ENCODE measurements at places on chromosomes 1 and 21.

GRCh38 chr1:200520735-200521134 lies 99.8 kb downstream of the KIF14 start:
- no peak for DNase-seq

- DNase-seq: no peak
These were observed 32.9 kb upstream of the UTS2 start for GRCh38 chr1:7885513-7886404.

GRCh38 chr1:109488201-109488600 lies 4.5 kb downstream of the ATXN7L2 start:
- no peak for DNase-seq

GRCh38 chr1:56938646-56939045 lies 27.2 kb downstream of the C8B start:
- DNase-seq: no peak

GRCh38 chr1:23593556-23594148 lies 34.4 kb upstream of the ID3 start:
- DNase-seq: no peak

GRCh38 chr1:93078638-93078985 lies 471 bp upstream of the MTF2 start:
- DNase-seq: no peak

DNA sequence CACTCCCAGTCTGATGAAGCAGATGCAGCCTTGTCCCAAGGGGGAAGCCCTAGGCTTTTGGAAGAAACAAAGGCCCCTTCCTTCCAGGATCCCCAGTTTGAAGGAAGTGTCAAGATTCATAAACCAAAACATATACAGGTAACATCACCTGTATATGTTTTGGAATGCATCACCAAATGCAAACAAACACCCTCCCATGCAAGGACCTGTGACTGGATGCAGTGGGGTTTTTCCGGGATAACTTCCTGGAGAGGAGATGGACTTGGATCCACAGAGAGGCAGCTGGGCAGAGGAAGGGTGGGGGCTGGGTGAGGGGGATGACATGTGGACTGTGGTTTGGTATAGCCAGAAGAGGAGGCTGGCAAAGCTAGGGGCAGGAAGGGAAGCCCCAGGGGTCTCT lies 1.5 kb upstream of the PLA2G2F start:
- DNase-seq: no peak

GRCh38 chr1:96522927-96523326 lies 198.7 kb upstream of the PTBP2 start:
- no peak for DNase-seq

GRCh38 chr1:219751870-219752507 lies 139.1 kb upstream of the ZC3H11B start:
- no peak for DNase-seq

GRCh38 chr1:21680381-21680780 lies 11.2 kb upstream of the RAP1GAP start:
- no peak for DNase-seq

GRCh38 chr1:244350027-244350426 lies 101.7 kb downstream of the ADSS2 start:
- DNase-seq: no peak

GRCh38 chr1:233327651-233328141 lies at the start of gene MAP3K21:
Gene MAP3K21 (plus strand): TSS chr1:233327724. CDS start chr1:233328029, 305 bp downstream.
- DNase-seq: no peak

GRCh38 chr1:219209578-219209977 lies 35.9 kb downstream of the LYPLAL1 start:
- DNase-seq: no peak

GRCh38 chr1:198530953-198531352 lies 9.5 kb downstream of the ATP6V1G3 start:
- no peak for DNase-seq

DNA sequence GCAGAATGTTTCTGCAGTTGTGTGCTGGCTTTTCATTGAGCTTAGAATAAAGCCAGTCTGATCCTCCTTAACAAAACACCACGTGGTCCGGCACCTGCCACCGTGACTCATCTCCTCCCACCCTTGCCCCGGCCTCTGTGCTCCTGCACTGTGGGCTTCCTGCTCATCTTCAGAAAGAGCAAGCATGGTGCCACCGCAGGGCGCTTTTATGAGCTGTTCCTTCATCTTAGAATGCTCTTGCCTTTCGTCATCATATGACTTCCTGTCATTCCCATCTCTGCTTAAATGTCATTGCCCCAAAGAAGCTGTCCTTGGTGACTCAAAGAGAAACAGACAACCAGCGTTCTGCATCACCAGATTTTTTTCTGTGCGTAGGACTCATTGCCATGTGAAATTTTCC lies 117.8 kb downstream of the HHAT start:
- DNase-seq: peak; percentile 7

- DNase-seq: peak; percentile 68
These were observed 414 bp downstream of the TMEM51 start for GRCh38 chr1:15153842-15154479.

DNA sequence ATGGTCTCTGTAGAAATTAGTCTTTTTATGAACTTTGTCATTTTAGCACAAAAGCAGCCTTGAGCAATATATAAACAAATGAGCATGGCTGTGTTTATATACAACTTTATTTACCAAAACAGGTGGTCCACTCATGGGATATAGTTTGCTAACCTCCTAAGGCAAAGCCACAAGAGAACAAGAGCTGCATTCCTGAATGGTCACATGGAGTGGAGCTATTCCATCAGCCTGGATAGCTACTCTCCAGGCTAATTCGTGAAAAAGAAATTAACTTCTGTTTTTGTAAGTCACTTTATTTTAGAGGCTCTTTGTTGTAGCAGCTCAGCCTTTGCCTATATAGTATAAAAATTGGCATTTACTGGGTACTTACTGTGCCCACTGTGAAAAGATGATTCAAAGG lies 163.3 kb upstream of the FAM78B start:
- no peak for DNase-seq

DNA sequence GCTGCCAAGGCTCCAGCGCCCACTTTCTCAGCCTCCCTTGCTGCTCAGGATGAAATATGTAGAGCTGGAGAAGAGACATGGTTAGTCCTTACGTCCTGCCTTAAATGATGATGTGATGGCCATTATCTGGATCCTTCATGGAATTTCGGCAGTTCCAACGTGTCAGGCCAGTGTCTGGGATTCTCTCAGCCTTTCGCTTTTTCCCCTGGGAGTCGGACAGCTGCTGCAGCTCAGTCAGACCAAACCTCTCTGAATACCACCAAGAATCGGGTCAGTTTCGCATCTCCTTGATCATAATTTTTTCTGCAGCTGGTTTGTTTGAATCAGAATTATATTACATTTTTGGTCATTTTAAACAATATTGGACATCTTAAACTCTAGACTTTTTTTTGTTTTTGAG lies 22.3 kb upstream of the KLHDC8A start:
- DNase-seq: no peak

DNA sequence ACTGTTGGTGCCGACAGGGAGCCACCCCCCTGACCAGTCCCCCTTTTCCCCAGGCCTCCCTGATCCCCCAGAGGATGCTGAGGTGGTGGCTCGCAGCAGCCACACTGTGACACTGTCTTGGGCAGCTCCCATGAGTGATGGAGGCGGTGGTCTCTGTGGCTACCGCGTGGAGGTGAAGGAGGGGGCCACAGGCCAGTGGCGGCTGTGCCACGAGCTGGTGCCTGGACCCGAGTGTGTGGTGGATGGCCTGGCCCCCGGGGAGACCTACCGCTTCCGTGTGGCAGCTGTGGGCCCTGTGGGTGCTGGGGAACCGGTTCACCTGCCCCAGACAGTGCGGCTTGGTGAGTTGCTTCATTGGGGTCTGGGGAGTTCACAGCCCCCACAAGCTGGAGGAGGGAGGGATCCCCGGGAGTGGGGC lies 89.2 kb downstream of the TRIM11 start:
- DNase-seq: no peak

DNA sequence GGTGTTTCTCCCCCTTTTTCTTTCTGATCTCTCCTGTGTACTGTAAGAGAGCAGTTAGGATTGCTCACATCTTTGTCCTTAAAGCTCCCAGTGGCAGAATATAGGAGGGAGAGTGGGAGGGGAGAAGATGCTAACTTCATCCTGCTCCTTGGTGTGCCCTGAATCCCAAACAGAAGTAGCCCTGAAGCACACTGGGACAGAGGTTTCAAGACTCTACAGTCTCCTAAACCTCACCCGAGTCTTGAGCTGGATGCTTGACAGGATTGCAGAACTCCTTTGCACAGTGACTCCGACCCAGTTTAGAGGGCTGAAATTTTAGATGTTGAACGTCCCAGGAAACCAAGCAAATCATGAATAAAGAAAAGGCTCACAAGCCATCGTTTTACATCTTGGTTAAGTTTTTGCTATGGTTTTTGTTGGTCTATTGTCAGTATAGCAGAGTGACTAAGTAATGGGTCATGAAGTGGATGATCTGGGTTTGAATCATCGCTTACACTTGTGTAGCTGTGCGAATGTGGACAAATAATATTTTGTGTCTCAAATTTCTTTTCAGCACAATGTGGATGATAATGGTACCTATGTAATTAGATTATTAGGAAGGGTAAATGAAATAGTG lies 37.5 kb downstream of the XCL2 start:
- peak; percentile 79 for DNase-seq

DNA sequence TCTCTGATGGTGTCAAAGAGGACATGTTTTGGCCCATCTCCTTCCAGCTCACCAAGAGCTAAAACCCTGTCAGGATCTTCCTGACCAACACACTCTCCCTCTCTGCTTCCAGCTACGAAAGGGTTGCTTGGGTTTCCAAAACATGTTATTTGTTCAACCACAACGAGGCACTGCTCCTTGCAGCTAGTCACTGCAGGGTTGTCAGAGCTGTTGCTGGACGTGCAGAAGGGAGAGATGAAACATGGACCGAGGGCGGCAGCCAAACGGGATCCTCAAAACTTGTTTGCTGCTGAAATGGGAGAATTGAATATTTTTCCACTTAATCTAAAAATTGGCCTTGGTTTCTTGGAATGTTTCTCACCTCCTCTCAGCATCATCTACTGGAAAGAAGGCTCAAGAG lies 12.4 kb downstream of the ZBTB18 start:
- DNase-seq: no peak

DNA sequence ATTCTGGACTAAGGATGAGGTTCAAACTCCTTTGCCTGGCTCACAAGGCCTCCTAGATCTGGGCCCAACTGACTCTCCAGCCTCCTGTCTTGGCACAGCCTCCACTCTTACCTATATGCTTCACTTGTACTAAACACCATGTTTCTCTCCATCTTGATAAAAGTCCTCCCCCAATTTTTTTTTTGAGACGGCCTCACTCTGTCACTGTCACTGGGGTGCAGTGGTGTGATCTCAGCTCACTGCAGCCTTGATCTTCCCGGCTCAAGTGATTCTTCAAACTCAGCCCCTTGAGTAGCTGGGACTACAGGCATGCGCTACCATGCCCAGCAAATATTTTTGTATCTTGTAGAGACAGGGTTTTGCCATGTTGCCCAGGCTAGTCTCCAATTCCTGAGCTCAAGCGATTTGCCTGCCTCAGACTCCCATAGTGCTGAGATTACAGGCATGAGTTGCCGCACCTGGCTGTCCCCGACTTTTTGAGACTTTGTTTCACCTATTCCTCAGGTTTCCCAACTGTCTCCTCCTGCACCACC lies 39.7 kb downstream of the CD34 start:
- no peak for DNase-seq

DNA sequence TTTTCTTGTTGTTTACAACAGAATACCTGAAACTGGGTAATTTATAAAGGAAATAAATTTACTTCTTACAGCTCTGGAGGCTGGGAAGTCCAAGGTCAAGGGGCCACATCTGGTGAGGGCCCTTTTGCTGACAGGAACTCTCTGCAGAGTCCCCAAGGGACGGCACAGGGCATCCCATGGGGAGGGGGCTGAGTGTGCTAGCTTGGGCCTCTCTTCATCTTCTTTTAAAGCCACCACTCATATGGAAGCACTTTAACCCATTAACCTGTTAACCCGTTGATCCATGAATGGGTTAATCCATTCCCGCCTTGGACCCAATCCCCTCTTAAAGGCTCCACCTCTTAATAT lies 76.3 kb downstream of the OBSCN start:
- DNase-seq: no peak

GRCh38 chr1:66262208-66262963 lies 271.6 kb upstream of the SGIP1 start:
- DNase-seq: no peak

DNA sequence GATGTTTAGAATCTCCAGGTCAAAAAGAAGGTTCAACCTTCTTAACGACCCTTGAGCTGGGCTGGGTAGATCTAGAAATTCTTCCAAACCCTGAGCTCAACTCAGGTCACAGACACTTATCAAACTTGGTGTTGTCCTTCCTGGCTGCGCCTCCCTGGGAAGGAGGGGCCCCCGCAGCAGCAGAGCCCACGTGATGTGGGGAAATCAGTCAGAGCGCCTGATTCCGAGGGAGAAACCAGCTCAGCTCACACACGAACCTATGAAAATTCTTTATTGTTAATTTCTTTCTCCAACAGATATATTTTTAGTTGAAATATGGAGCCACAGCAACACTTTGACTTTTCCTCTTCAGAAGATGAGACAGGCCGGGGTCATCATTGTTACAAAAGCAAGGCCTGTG lies 24.3 kb upstream of the CLSTN1 start:
- no peak for DNase-seq

DNA sequence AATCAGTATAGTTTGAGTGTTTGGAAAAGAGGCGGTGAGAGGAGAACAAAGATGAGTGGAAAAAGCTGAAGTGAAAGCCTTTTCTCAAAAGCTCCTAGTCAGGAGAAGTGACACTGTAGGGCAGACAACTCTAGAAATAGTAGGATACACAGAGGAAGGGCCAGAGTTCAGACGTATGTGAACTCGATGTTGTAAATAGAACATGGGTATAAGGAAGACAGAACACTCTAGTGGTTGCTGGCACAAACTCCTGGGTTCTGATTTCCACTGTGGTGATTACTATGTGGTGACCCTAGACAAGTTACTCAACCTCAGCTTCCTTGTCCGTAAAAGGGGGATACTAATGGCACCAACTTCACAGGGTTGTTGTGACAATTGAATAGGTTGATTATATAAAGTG lies 30.2 kb upstream of the MGST3 start:
- no peak for DNase-seq

DNA sequence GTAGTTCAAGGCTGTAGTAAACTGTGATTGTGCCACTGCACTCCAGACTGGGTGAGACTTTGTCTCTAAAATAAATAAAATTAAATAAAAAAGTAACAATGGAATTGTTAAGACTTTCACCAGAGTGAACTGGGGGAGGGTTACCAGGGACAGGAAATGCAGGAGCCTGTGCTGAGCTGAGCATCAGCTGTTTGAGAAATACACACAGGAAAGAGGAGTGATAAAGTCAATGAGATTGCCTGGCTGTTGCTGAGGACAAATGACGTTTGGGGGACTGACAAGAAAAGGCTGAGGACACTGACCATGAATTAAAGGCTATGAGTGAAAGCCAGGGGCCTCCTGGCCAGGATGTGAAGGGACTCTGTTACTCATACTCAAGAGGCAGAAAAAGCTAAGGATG lies 226.3 kb downstream of the SETD4 start:
- DNase-seq: no peak

DNA sequence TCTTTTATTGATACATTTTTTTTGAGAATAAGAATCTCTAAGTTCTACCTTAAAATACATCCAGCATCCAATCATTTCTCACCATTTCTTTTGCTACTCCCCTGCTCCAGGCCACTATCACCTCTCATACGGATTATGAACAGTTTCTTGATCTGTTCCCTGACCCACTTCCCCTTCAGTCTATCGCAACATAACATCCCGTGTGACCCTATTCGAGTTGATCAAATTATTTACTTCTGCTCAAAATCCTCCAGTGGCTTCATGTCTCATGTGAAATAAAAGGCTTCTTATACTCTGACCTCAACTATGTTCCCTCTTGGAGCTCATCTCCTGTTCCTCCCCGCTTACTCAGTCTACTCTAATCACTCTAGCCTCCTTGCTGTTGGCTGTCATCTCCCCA lies 5.2 kb downstream of the ALG14 start:
- no peak for DNase-seq

- no peak for DNase-seq
These were observed 115.1 kb downstream of the SLC30A10 start for GRCh38 chr1:219813294-219813693.
